H1 (cell line): ENCODE measurements at places on chromosomes 16 and 17.

DNA sequence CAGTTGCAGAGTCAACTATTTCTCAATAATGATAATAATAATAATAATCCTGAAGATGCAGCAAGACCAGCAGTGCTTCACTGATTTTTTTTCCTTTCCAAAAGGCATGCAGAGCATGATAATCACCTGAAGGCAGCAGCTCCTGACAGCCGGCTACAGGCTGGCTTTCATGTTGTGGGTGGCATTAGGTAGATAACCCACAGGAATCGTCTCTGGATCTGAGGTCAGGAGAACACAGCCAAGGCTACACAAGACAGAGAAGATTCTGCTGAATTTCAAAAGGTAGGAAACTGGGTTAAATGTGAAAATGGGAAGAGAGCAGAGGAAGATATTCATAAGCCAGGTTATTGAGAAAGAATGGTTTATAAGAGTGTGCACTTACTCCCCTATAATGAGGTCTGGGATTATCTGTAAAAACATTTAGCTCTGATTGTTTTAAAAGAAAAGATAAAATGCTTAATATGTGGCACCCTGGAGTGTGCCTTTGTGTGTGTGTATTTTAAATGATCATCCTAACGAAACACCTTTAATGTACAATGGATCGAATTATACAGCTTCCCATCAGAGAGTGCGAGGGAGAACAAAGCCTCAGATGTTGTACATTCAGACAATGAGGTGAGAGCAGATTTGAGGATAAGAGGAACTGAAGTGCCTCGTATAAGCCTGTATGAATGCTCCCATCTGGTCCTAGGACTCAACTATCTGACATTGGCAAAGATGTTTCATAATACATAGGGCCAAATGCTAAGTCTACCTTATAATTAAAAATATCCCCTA is 273.1 kb downstream of the PHKB start:
- no peak for DNase-seq

DNA sequence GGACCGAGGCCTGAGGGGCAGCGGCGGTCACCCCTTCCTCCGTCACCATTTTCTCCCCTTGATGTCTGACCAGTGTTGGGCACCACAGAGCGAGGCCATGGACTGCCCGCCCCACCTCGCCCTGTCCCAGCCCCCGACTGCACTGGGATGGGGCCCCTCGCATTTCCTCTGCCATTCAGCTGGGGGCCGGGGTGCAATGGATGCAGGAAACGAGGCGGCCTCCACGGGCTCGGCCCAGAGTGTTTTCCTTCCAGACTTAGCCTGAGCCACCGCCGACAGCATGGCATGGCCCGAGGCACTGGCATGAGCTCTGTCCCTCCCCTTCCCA is 44.6 kb upstream of the ZC3H18 start:
- no peak for DNase-seq

GRCh38 chr16:68426347-68426652 is 22.0 kb downstream of the SMPD3 start:
- no peak for DNase-seq

- no peak for DNase-seq
Observed at GRCh38 chr17:80388175-80388574, 26.8 kb upstream of the ENDOV start.

- no peak for DNase-seq
Observed at GRCh38 chr17:72102366-72102765, 18.5 kb upstream of the SOX9 start.

DNA sequence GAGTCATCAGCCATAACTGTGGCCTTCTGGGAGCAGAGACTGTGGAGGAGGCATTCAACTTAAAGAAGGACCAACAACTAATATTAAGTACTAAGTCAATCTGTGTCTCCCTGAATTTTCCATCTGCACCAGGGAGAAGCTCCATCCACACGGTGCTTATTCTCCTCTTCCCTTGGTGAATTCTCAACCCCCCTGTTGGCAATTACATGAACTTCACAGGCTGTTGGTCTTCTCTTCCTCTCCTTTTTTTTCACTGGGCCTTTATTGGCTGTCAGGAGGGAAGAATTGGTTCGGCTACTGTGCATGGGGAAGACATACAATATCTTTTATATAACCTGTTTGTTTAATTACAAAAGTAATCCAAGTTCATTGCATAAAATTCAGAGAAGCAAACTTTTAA is 152.8 kb upstream of the IRX6 start:
- DNase-seq = no peak

DNA sequence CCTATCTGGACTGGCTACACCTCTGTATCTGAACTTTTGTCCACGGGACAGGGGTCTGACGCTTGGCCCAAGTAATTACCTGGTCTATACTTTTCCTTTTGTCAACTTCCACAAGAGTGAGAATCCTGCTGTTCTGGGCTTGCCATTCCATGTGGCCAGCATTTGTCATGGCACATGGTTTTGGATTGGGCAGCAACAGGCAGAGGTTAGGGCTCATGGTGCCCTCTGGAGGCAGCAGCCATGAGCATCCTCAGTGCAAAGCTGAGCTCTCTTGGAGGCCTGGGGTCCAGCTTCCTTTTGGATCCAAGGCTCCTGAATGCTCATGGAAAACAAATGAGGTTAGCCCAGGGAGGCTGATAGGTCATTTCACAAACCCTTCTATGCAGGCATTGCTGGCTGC is 7.5 kb upstream of the EDC4 start:
- no peak for DNase-seq

- DNase-seq = no peak
Observed at GRCh38 chr17:45386178-45386577, 46.5 kb downstream of the ARHGAP27 start.

DNA sequence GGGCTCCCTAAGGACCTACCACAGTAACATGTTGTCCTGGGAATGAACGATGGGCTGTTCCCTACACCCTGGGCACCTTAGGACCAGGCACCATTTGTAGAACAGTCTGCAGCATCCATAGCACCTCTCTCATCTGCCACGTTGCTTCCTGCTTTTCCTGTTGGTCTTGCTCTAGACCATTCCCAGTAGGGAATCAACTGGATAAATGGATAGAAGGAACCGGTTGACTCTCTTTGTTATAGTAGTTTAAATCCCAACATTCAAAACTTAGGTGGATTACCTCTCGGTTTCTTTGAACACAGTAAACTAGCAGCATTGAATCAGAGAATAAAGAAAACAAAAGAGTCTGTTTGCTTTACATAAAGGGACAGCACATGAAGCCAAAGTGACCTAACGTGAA is 159.1 kb downstream of the HS3ST3B1 start:
- DNase-seq = no peak

DNA sequence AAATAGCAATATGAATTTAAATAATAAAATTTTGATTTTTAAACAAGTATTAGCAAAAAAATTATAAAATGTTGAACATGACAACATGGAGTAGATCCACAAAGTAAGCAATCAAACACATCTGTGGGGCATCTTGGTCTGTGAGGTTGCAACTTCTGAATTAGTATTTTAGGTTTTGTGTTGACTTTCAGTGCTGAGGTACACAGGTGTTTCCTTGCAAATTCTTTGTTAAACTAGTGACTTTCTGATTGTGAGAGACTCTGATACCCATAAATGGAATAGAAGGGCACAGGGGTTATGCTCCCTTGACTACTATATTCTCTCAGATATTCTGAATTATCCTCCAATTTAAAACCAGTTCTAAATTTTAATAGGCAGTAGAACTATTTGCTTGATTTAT is 841.7 kb downstream of the CDH8 start:
- no peak for DNase-seq

- DNase-seq = peak; percentile 64
Observed at GRCh38 chr17:20944014-20944865, 98.6 kb downstream of the USP22 start.

GRCh38 chr17:41690497-41690896 is 1.8 kb downstream of the EIF1 start:
- no peak for DNase-seq

DNA sequence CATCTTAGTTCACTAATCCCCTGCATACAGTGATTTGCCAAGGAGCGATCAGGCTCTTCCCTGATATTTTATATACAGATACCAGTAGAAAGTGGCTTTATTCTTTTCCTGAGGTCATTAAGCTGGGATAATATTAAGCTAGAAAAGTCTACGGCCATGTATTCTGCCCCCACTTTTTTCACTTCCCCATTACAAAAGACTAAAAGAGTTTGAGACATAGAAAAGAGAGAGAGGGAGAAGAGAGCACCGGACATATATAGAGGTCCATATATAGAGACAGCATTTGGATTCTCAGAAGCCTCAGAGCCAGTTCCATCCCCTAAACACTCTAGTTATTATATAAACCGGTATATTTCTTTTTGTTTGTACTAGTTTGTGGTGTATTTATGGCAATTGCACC is 166.5 kb upstream of the ANKFN1 start:
- no peak for DNase-seq

GRCh38 chr16:87384162-87384874 is 742 bp upstream of the FBXO31 start:
- no peak for DNase-seq

GRCh38 chr17:49201481-49201927 is 8.9 kb downstream of the GNGT2 start:
- DNase-seq = no peak

GRCh38 chr16:51951668-51952298 is 595.2 kb downstream of the TOX3 start:
- peak; percentile 27 for DNase-seq

- no peak for DNase-seq
Observed at GRCh38 chr16:4081047-4081446, 35.2 kb downstream of the ADCY9 start.

DNA sequence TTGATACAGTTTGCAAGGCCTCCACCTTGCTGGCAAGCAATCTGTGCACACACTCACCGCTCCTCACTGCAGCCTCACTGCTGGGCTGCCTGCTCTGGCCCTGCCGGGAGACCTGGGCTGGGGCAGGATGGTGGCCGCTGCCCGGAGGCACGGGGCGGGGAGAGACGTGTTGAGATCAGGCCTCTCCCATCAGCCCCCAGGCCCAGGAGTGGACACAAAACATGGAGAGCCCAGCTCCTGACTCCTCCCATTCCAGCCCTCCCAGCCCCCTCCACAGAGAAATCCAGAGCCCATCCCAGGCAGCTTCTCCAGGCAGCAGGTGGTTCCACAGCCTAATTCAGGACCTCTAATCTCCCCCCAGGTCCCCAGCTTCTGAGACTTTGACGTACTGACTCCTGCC is 23.1 kb upstream of the RPL38 start:
- DNase-seq = no peak

GRCh38 chr17:79951361-79952264 is 84.1 kb downstream of the TBC1D16 start:
- DNase-seq = no peak

- DNase-seq = no peak
Observed at GRCh38 chr16:82042846-82043245, 7.8 kb downstream of the HSD17B2 start.

GRCh38 chr16:8137606-8138005 is 452.7 kb downstream of the TMEM114 start:
- DNase-seq = no peak

GRCh38 chr16:79098907-79099306 is 501.6 kb downstream of the MAF start:
- DNase-seq = no peak

GRCh38 chr16:25613931-25614330 is 77.8 kb upstream of the HS3ST4 start:
- DNase-seq = no peak

DNA sequence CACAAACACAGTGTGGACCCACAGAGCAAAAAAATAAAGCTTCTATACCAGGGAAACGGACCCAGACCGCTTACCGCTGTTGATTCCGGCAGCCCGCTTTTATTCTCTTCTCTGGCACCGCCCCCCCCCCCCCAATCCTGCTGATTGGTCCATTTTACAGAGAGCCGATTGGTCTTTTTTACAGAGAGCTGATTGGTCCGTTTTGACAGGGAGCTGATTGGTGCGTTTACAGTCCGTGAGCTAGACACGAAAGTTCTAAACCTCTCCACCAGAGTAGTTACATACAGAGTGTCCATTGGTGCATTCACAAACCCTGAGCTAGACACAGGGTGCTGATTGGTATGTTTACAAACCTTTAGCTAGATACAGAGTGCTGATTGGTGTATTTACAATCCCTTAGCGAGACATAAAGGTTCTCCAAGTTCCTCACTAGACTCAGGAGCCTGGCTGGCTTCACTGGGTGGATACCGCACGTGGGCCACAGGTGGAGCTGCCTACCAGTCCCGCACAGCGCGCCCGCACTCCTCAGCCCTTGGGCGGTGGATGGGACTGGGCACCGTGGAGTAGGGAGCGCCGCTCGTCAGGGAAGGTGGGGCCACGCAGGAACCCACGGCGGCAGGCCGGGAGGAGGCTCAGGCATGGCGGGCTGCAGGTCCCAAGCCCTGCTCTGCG is 92.4 kb downstream of the HAPSTR1 start:
- DNase-seq = no peak

DNA sequence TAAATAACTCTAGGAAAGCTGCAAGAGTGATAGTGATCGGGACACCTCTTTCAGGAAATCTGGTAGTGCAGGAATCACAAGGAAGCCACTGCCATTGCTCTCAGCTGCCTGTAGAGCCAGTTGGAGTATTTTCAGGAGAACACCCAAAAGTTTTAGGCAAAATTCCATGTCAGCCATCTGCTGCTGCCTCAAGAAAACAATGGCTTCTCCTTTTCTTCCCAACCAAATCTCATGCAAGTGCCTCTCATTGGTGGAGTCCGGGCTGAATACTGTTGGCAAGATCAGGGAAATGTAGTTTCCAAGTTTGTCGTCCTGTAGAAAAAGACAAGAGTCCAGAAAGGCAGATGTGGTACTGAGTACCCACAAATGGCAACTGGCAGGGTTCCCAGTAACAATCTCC is 54.9 kb upstream of the TANC2 start:
- DNase-seq = no peak

DNA sequence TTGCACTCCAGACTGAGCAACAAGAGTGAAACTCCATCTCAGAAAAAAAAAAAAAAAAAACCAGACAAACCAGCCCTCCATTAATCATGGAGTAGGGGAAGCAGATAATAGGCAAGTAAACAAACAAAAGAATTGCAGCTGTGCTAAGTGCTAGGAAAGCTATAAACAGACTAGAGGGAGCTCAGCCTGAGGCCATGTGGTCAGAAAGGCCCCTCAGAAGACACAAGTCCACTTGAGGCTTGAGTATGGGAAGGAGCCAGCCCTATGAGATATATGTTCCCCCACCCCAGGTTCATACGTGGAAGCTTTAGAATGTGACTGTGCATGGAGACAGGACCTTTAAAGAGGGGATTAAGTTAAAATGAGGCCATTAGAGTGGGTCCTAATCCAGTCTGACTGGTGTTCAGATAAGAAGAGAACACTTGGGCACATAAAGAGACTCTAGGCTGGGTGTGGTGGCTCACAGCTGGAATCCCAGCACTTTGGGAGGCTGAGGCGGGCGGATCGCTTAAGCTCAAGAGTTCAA is 132.6 kb upstream of the NOL11 start:
- DNase-seq = no peak

DNA sequence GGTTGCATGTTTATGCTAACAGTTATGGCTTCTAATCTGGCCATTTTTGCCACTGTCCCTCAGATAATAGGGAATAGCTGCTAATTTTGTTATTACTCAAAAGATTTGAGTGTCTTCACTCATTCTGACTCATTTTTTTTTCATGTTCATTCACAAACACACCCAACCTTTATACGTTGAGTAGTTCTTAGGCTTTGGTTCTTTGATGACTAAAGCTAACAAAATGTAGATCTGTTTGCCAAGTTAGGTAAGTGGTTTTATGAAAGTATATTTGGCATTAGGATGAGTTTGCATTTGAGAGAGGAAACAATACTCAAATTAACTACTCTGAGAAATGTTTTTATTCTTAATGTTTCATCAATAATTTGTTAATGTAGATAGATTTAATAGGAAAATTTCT is 3.6 kb downstream of the MAP2K4 start:
- DNase-seq = no peak
